T-cell (primary cell): ENCODE measurements at places on chromosomes 1 and 21. TPM values are rescaled to one million over a fixed set of nuclear protein-coding genes. Genes with fewer than 3 reads are reported as not detected.

- H3K4me1 ChIP-seq, result peaks cover 23% of the 10 kb centered on the region
- peaks cover 2% of the 10 kb centered on the region for H3K36me3 ChIP-seq
- peak; percentile 65 for DNase-seq
Observed at GRCh38 chr1:156129687-156130577, 15.4 kb downstream of the LMNA start.

Gene SLC2A5
- total RNA-seq, result 0.32 TPM

DNA sequence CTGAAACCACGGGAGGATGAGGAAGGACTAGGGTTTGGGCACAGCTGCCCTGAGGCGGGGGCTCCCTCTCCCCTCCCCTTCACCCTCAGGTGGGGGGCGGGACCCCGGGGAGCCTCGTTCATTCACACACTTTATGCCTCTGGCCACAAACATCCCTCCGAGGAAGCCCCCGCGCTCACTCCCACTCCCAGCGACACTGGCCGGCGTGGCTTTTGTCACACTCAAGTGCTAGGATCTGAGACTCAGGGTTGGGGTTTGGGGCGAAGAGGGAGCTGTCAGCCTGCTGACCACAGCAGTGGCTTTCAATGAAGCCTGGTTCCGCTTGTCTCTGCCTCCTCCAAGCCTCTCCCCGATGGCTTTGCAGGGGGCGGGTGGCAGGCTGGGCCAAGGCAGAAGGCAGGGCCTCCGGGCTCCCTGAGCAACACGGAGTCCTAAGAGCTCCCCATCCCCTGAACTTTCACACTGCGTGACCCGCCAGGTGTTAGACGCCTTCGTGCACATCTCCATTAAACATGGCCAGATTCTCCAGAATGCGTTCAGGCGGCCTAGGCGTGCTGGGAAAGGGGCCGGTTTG lies 178.1 kb downstream of the NPHP4 start:
- no peak for DNase-seq
- no peak overlapping the region for H3K27ac ChIP-seq
- no peak overlapping the region for H3K4me3 ChIP-seq
- H3K4me1 ChIP-seq, result no peaks in the 10 kb centered on the region
- H3K27me3 ChIP-seq, result no peaks in the 10 kb centered on the region

GRCh38 chr1:96934282-96934681 lies 212.7 kb downstream of the PTBP2 start:
- no peak overlapping the region for H3K4me3 ChIP-seq
- H3K4me1 ChIP-seq, result no peaks in the 10 kb centered on the region
- no peak for DNase-seq
- H3K36me3 ChIP-seq, result no peaks in the 10 kb centered on the region

GRCh38 chr21:45943630-45944540 lies 37.7 kb upstream of the COL6A1 start:
- H3K4me3 ChIP-seq, result no peak overlapping the region
- no peaks in the 10 kb centered on the region for H3K4me1 ChIP-seq
- no peak overlapping the region for H3K27ac ChIP-seq
- H3K36me3 ChIP-seq, result no peaks in the 10 kb centered on the region
- DNase-seq, result no peak
- peaks cover 32% of the 10 kb centered on the region for H3K27me3 ChIP-seq

Gene KCNJ9
- total RNA-seq, result not detected

- peaks cover 15% of the 10 kb centered on the region for H3K36me3 ChIP-seq
- no peak for DNase-seq
- no peaks in the 10 kb centered on the region for H3K4me1 ChIP-seq
- no peak overlapping the region for H3K27ac ChIP-seq
Observed at GRCh38 chr1:205710201-205711062, 30.1 kb upstream of the SLC45A3 start.

- H3K27me3 ChIP-seq, result peaks cover 30% of the 10 kb centered on the region
- H3K4me1 ChIP-seq, result no peaks in the 10 kb centered on the region
- no peak overlapping the region for H3K27ac ChIP-seq
- no peaks in the 10 kb centered on the region for H3K36me3 ChIP-seq
Observed at GRCh38 chr1:15132965-15133364, 20.6 kb upstream of the TMEM51 start.

- no peak overlapping the region for H3K27ac ChIP-seq
- H3K4me1 ChIP-seq, result no peaks in the 10 kb centered on the region
- H3K4me3 ChIP-seq, result no peak overlapping the region
- no peaks in the 10 kb centered on the region for H3K36me3 ChIP-seq
- H3K27me3 ChIP-seq, result no peaks in the 10 kb centered on the region
Observed at GRCh38 chr1:171817511-171818265, 23.6 kb upstream of the DNM3 start.

GRCh38 chr1:231628207-231628876 lies 1.8 kb downstream of the DISC1 start:
- DNase-seq, result no peak
- H3K4me1 ChIP-seq, result peaks cover 26% of the 10 kb centered on the region
- no peaks in the 10 kb centered on the region for H3K36me3 ChIP-seq

DNA sequence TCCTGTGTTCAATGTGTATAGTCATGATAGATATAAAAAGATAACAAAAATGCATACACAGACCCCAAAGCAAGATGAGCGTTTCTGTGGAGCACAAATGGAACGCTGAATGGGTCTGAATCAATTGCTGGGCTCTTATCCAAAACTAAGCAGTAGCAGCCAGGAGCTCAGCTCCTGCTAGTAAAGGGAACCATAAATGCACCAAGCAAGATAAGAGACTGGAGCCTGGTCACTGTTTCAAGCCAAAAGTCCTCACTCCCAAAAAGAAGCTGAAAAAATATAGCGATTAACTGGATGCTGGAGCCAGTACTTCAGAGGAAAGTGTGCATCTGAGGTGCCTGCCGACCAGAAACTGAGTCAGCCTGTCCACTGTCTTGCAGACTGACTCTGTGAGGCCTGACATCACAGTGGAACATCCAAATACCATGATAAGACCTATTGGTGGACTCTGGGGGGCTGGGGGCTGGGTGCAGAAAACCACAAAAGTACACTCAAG lies 68.9 kb downstream of the LRRC8C start:
- H3K4me3 ChIP-seq, result no peak overlapping the region
- DNase-seq, result no peak
- H3K27me3 ChIP-seq, result no peaks in the 10 kb centered on the region
- H3K36me3 ChIP-seq, result peaks cover 3% of the 10 kb centered on the region
- H3K4me1 ChIP-seq, result peaks cover 15% of the 10 kb centered on the region
- H3K27ac ChIP-seq, result no peak overlapping the region

DNA sequence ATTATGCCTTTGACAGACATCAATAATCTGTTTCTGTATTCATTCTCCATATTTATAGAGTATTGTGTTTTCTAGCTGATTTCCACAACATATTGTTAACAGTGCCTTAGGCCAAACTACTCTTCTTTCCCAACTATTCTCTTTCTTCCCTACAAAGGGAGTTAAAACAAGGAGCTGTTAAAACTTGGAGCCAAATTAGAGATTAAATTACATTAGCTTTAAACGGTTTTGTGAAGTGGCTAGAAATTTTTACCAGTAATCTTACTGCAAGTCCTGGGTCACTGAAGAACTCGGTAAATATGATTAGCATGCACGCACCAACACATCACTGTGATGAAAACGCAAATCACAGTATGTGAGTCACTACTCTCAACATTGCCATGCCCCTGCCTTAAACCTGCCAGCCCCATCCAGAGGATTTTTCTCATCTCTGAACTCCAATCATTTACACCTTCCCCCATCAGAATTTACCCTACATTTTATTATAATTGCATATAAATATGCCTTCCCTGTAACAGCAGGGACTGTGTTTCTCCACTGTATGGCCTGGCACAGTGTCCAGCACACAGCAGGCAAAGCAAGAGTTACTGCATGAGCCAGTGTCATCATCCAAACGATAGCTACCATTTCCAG lies 1.5 kb upstream of the PRDX6 start:
- H3K4me1 ChIP-seq, result peaks cover 24% of the 10 kb centered on the region
- H3K27ac ChIP-seq, result peak overlapping the region; percentile 28
- no peaks in the 10 kb centered on the region for H3K27me3 ChIP-seq
- H3K36me3 ChIP-seq, result peaks cover 5% of the 10 kb centered on the region
- no peak for DNase-seq

Gene AMY1C
- total RNA-seq, result not detected

DNA sequence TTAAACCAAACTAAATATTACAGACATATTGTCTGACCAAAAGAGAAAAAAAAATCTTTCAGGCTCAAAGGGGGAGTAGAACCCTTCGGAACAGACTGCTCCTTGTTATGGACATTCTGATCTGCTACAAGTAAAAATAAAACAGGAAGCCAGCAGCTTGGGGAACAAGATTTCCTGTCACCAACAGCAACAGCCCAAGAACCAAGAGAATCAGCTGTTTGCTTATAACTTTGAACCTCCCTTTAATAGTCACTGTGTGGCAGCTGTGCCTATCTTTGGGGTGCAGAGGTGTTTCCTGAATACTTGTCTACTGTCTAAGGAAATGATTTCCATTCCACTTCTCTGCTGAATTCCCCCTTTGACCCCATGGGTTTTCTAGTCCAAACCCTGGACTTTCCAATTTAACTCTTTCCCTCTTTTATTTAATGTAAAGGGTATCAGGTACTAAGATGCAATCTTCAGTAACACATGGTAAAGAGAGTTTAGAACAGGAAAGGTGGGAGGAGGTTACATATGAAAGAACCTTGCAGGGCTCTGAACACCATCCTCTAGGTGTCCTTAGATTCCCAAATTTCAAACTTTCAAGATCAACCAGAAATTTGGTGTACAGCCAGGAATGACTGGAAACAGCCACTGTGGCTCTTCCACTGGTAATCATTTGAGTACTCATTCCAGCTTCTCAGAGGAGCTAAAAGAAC lies 38.6 kb downstream of the GPR3 start:
- peak overlapping the region; percentile 45 for H3K27ac ChIP-seq
- peaks cover 7% of the 10 kb centered on the region for H3K36me3 ChIP-seq
- no peaks in the 10 kb centered on the region for H3K27me3 ChIP-seq
- peaks cover 60% of the 10 kb centered on the region for H3K4me1 ChIP-seq
- DNase-seq, result peak; percentile 30

Gene SDC3
- total RNA-seq, result 0.95 TPM

Gene PRRX1
- 0.50 TPM for total RNA-seq

GRCh38 chr21:37529649-37530048 lies 163.1 kb downstream of the DYRK1A start:
- no peaks in the 10 kb centered on the region for H3K27me3 ChIP-seq
- no peaks in the 10 kb centered on the region for H3K36me3 ChIP-seq
- H3K27ac ChIP-seq, result no peak overlapping the region
- no peaks in the 10 kb centered on the region for H3K4me1 ChIP-seq
- no peak overlapping the region for H3K4me3 ChIP-seq

DNA sequence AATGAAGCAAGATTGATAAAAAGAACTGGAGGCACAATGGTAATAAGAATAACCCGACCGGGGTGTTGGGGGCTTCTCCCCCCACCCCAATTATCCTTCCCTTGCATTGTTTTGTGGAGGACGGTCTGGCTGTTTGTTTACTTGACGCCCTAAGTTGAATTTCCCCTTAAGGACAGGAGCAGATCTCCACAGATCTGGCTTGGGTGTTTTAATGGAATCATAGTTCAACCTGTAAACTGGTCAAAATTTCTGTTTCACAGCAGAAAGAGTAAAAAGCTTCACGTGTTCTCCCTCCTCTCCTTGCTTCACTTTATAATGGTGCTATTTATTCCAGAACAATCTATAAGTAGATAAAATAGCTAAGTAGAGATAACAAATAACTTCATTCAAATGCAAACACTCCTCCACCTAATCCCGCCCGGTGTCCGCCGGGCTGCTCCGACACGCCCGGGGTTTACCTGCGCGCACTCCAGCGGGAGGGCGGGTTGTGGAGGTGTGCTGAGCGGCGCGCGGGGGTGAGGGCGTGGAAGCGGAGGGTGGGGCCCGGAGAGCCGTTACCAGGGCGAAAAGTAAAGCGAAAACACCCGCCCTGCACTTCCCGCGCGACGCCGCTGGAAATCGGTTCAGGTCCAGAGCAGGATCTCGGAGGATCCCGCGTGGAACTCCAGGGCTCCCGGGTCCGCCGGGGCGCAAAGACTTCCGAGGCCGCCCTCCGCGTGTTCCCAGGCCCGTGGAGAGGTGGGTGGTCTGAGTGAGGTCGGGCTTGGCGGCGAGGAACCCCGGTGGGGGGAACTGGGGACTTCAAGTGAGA lies 2.0 kb upstream of the ATF3 start:
- no peak overlapping the region for H3K27ac ChIP-seq
- peak; percentile 34 for DNase-seq
- peak overlapping the region; percentile 79 for H3K4me3 ChIP-seq
- H3K36me3 ChIP-seq, result no peaks in the 10 kb centered on the region

DNA sequence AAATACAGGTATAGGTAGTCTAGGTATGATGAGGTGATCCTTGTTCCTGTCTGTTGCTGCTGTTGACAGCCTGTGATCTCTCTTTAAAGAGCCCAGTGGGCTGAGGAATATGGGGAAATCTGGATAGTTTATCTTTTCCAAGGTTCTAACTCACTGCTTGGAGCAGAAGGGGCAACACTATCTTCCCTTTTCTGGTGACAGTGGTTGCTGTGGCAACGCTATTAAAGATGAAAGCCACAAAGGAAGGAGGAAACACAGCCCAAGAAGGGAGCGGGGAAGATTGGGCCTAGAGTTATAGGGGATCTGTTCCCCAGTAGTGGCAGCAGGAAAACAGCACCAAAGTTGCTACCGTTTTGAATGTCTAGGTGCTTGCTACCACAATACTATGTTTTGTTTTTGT lies 8.8 kb downstream of the PCP4L1 start:
- H3K27me3 ChIP-seq, result peaks cover 24% of the 10 kb centered on the region
- H3K4me3 ChIP-seq, result no peak overlapping the region
- no peaks in the 10 kb centered on the region for H3K4me1 ChIP-seq
- no peaks in the 10 kb centered on the region for H3K36me3 ChIP-seq

GRCh38 chr1:27931759-27932158 lies 3.0 kb upstream of the SMPDL3B start:
- no peak overlapping the region for H3K27ac ChIP-seq
- DNase-seq, result no peak
- no peaks in the 10 kb centered on the region for H3K36me3 ChIP-seq

Gene NUAK2
- total RNA-seq, result 19.6 TPM

Gene HIVEP3
- 8.8 TPM for total RNA-seq

DNA sequence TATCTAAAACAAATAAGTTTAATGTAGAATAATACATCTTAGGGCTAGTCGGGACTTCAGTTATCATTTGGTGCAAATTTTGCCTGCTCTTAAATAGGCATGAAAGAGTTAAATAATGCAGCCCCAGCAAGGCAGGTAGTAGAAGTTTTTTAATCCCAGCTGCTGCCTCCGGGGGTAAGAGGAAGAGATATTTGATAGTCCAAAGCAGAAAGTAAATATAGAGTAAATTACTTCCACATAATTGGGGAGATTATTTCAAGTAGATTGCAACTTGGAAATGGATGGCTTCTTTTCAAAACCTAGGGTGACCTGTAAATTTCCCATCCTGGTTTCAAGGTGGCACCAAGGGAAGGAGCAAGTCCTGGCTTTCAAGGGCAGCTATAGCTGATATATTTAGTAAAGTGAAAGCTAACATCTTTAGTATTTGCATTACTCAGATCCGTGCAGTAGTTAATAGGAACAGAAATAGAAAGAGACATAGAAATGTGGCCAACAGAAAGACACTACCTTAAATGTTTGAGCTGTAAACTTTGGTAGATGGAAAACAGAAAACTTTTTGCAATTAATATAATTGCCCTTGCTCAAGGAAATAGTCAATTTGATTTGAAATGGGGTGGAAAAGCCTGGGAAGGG lies 109.1 kb downstream of the LMO4 start:
- no peaks in the 10 kb centered on the region for H3K27me3 ChIP-seq
- no peak overlapping the region for H3K4me3 ChIP-seq
- DNase-seq, result no peak
- no peaks in the 10 kb centered on the region for H3K4me1 ChIP-seq
- no peaks in the 10 kb centered on the region for H3K36me3 ChIP-seq
- no peak overlapping the region for H3K27ac ChIP-seq

Gene PUSL1
- total RNA-seq, result 17.3 TPM
